ENCODE measurements at places on chromosomes 12 and 14.

DNA sequence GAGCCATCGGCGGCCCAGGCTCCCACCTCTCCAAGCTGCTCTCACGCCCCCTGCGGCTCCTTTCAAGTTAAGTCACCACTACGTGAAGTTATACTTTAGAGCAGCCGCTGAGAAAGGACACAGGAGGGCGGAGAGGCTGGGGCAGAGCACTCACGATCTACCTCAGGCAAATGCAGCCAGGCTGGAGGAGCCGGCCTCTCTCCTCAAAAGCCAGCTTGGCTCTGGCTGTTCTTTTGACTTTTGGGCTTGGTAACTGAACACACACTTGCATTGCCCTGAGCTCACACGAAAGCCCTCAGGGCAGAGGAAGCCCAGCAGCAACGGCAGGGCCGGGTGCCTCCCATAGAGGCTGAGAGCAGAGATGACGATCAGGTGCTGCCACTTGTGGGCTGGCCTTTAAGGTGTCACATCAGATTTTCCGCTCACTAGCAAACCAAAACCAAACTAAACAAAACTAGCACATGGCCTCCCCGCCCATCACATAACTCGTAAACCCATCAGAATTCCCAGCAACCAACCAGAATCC is 75.2 kb downstream of the PITPNM2 start:
- peak; percentile 55 for DNase-seq

- no peak for DNase-seq
Observed at GRCh38 chr14:95025941-95026340, 131.4 kb downstream of the DICER1 start.

DNA sequence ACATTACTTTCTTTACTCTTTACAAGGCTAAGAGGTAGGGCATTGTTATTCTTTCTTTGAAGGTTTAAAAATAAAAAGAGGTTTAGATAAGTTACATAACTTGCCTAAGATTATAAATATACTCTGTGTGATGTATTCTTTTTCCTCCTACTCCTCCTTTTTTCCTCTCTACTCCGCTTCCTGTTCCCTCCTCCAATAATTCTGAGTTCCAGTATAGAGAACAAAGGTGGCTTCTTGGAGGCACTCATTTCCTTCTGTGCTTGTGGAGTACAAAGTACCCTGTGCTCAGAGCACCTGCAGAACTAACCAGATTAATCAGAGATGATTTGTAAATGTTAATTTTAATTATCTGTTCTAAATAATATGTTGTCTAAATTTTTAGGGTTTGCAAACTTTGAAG is 11.3 kb downstream of the LRRC9 start:
- DNase-seq = no peak

DNA sequence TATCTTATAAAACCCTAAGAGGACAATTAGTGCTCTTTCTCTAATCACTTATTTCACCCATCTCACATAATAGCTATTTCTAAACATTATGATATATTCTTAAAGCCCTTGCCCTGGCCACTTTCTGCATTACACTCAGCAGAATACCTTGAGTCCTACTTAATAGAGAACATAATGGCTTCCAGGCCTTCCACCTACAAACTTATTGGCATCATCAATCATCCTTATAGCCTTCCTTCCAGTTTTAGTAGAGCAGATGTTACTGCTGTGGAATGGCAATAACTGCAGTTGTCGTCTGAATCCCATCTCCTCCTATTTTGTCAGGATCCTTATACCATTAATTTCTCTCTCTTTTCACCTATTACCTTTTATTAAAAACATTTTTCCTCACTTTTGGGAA is 1127.4 kb downstream of the LRFN5 start:
- no peak for DNase-seq

GRCh38 chr14:75310295-75311111 is 31.9 kb downstream of the FOS start:
- DNase-seq = no peak

GRCh38 chr12:6529291-6529737 is 5.0 kb upstream of the GAPDH start:
- DNase-seq = no peak

DNA sequence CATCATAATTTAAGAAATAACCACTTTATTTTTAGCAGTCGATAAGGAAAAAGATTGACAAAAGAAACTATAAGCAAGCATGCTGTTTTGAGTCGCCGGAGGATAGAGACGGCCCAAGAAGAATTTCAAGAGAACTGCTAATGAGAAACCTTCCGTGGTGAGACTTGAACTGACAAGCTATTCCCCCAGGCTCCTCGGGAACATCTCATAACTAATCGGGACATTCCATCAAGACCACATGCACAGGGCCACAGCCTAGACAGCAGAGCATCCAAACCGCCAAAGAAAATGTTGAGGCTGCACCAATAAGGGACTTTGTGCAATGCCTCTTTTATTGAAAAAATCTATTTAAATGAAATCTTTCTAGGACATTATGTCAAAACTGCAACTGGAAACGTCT is 51.0 kb downstream of the YEATS4 start:
- no peak for DNase-seq

DNA sequence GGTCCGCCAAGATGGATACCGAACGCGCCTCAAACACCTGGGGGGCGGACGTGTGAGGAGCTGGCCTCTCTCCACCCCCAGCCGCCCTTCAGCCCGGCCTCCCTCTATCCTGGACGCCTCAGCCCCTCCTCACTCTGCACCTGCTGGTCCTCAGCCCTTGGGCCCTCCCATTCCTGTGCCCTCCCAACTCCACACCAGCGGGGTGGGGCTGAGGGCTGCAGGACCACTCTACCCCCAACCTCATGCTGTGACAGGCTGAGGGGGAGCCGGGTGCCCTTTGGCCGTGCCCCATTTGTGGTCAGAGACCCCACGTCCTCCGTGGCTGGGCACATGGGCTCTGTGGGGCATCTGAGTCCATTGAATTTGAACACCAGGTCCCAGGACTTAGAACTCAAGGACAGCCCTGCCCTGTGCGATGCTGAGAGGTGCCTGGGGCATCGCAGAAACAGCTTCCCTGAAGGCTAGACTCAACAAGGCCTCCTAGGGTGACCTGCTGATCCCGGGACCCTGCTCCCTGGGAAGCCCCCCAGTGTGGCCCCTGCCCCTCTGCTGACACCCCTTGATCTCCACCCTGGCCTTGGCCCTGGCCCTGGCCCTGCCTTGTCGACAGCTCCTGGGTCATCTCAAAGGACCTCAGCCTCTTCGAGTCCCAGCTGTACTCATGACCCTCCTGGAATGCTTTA is 82.0 kb upstream of the SFSWAP start:
- no peak for DNase-seq

DNA sequence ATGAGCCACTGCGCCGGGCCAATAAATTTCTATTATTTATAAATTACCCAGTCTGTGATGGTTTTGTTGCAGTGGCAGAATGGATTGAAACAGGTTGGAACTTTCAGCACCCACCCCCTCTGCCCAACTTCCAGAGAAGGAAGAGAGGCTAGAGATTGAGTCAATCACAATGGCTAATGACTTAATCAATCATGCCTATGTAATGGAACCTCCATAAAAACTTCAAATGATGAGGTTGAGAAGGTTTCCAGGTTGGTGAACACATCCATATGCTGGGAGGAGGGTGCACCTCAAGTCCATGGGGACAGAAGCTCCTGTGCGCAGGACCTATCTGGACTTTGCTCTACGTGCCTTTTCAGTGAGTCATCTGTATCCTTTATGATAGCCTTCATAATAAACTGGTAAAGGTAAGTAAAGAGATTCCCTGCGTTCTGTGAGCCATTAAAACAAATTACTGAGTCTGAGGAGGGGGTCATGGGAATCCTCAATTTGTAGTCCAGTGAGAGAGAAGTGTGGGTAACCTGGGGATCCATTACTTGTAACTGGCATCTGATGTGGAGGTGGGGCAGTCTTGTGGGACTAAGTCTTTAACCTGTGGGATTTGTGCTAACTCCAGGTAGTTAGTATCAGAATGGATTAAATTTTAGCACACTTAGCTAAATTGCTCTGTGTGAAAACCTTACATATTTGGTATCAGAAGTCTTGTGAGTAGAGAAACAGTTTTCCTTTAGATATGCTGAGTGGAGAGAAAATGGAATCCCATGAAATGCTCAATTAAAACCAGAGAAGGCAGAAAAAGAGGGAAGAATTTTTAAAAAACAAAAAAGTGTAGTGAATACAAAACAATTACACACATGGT is 11.7 kb upstream of the NGDN start:
- DNase-seq = no peak

GRCh38 chr12:7023114-7023513 is 4.8 kb upstream of the LPCAT3 start:
- DNase-seq = no peak

GRCh38 chr12:122048151-122048550 is 26.5 kb downstream of the BCL7A start:
- DNase-seq = no peak

GRCh38 chr14:68271913-68272391 is 452.4 kb downstream of the RAD51B start:
- DNase-seq = no peak

DNA sequence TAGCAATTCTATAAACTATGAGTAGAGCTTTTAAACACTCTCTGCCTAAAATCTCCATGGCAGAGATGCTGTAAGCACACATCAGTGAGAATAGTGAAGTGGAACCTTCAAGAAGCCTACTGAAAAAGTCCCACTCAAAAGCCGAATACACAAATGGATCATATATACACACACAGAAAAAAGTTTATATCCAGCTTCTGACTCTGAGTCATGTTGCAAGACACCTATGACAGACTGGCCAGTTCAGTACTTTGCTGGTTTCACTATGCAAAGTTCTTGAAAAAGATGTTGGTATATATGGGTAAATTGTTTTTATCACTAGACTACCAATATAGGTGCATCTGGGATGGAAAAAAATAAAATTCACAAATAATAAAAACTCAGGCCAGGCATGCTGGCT is 126.1 kb downstream of the KCNK10 start:
- DNase-seq = no peak

DNA sequence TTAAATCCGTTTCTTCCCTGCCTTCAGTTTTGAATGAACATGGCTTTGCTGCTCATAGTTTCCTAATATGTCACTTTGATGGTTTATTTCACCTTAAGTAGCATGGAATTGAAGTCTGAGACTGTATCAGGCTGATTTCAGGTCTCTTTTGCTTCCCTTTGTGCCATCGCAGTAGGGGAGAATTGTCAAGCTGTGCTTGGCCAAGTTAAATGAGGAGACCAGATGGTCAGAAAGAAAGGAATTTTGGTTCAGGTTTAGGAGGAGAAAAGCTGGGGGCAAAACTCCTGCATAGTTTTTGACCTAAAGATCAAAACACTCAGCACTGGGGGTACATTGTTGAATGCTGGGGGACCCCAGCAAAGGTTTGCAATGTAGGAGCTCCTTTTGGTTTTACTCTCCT is 398.4 kb downstream of the NUAK1 start:
- no peak for DNase-seq

GRCh38 chr14:100416921-100417860 is 94.1 kb downstream of the SLC25A47 start:
- DNase-seq = no peak

DNA sequence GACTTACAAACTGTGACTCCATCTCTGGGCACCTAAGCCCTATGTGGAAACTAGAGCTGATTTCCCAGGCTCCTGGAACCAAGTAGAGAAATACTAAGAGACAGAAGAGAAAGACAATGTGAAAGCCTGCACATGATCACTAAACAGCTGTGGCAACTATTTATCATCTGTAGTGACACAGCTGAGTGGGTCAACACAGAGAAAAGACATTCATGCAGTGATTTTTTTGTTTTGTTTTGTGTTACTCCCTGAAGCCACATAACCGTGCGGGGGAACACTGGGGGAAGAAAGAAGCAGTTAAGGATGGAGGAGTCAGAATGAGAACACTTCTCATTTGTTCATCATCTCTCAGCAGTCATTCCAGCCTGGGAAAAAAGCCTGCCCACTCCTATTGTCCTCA is 1.5 kb downstream of the PRR4 start:
- no peak for DNase-seq

DNA sequence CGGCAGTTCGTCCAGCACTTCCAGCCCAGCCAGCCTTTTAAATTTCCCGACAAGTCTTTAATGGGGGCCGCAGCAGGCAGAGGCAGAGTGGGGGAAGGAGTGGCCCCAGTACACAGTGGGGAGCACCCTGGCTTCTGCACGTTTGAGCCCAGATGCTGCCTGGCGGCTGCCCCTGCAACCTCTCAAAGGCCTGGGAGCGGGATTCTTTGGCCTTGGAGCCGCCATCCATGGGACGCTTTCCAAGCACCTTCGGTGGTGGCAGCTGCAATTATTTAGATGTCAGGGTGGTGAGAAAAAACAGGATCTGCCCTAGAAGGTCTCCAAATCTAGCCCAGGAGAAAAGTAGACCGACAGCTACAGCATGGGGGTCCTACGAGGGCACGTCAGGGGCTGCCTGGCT is 46.0 kb downstream of the FAM222A start:
- DNase-seq = no peak

DNA sequence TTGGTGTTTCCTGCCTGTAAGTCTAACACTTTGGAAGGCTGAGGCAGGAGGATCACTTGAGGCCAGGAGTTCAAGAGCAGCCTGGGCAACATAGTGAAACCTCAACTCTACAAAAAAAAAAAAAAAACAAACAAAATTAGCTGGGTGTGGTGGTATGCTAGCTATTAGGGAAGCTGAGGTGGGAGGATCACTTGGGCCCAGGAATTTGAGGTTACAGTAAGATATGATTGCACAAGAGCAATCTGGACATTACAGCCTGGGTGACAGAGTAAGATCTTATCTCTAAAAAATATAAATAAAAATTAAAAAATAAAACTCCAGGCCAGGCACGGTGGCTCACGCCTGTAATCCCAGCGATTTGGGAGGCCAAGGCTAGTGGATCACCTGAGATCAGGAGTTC is 39.8 kb upstream of the CMKLR1 start:
- no peak for DNase-seq

GRCh38 chr12:3935078-3935477 is 61.9 kb upstream of the PARP11 start:
- DNase-seq = no peak

- DNase-seq = no peak
Observed at GRCh38 chr12:29333178-29333577, 47.8 kb downstream of the ERGIC2 start.

DNA sequence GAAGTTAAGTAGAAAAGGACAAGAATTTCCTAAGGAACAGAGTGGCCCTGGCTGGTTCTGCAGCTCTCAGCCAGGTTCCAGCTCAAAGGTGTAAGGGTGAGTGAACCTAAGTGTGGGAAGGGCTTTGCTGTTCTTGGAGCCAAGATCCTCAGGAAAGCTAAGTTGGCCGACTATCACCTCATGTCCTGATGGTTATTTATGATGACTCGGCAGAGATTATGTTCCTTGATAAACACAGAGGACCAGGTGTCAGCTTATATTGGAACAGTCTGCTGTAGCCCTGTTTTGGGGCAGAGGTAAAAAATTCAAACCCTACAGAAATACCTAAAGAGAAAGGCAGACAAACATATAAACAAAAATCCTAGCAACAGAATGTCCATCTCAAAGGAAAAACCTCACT is 128.5 kb downstream of the TBX3 start:
- DNase-seq = no peak

GRCh38 chr12:123026094-123026853 is 45.8 kb downstream of the ARL6IP4 start:
- no peak for DNase-seq

GRCh38 chr12:66119870-66120241 is 10.7 kb downstream of the LLPH start:
- no peak for DNase-seq
